ENCODE measurements at places on chromosomes 2 and 18.

DNA sequence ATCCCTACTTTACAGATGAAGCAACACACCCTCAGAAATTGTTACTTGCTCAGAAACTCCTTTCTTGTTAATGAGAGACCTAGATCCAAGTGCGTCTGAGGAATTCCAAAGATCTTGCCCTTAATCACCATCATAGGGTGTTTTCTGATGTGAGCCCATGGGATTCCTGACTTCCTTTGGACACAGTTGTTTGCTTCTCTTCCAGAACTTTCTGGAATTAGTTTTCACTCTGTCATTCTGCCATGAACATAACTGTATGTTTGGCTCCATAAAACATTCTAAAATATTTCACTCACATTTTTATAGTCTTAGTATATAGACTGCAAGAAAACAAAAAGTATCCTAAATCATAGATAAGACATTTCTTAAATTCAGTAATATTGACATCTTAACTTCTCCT lies 593.9 kb upstream of the SOX11 start:
- no peak for DNase-seq

DNA sequence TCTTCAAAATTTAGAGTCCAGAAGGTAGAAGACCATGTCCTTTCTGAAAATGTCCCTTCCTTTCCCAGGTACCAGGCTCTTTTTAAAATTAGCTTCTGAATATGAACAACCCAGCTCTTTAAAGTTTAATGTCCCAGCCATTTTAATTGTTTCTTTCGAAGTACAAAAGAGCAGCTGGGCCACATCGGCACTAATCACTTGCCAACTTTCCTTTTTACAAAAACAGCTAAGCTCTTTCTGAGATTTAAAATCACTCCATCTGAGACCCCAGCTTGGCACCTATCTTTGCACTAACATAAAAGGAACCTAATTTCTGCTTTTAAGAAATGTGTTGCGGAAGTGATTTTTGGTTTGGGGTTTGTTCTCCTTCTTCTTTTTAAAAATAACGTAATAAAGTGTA lies 2.6 kb downstream of the BOD1L2 start:
- no peak for DNase-seq

- no peak for DNase-seq
These were observed 143.1 kb downstream of the INHBB start for GRCh38 chr2:120489023-120489422.

GRCh38 chr2:234747833-234748559 lies 203.8 kb upstream of the SH3BP4 start:
- no peak for DNase-seq

GRCh38 chr2:187500585-187501359 lies 52.7 kb upstream of the CALCRL start:
- no peak for DNase-seq

- no peak for DNase-seq
These were observed 23.2 kb upstream of the B3GNT7 start for GRCh38 chr2:231372326-231372725.

DNA sequence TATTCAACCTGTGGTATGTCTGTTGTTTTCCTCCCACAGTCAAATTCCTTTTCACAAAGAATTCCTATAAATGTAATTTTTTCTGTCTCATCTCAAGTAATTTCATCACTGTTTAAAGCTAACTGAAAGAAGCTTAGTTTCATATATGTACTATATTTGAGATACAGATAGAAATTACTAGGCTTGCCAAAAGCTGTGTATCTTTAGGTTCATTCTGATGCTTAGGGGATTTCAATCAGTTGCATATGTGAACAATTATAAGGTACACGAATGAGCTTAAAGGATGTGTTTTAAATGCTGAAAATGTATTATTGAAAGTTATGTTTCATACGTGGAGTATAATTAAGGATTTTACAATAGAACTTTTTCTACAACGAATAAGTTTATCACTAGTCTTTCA lies 59.2 kb upstream of the DSG1 start:
- no peak for DNase-seq

- no peak for DNase-seq
These were observed 21.5 kb downstream of the SH2D6 start for GRCh38 chr2:85439986-85440385.

GRCh38 chr2:176814274-176814673 lies 398.3 kb upstream of the HNRNPA3 start:
- DNase-seq, result no peak

- no peak for DNase-seq
These were observed 73.4 kb downstream of the ZBTB7C start for GRCh38 chr18:48335829-48336228.

- no peak for DNase-seq
These were observed 42.8 kb downstream of the KLHL14 start for GRCh38 chr18:32730068-32730467.

GRCh38 chr2:168515502-168515901 lies 59.4 kb downstream of the CERS6 start:
- no peak for DNase-seq

GRCh38 chr18:30766053-30766452 lies 276.5 kb downstream of the DSC3 start:
- no peak for DNase-seq

GRCh38 chr18:57915865-57916582 lies 112.9 kb upstream of the ATP8B1 start:
- no peak for DNase-seq

- DNase-seq, result no peak
These were observed 60.0 kb upstream of the ITSN2 start for GRCh38 chr2:24420373-24420772.

DNA sequence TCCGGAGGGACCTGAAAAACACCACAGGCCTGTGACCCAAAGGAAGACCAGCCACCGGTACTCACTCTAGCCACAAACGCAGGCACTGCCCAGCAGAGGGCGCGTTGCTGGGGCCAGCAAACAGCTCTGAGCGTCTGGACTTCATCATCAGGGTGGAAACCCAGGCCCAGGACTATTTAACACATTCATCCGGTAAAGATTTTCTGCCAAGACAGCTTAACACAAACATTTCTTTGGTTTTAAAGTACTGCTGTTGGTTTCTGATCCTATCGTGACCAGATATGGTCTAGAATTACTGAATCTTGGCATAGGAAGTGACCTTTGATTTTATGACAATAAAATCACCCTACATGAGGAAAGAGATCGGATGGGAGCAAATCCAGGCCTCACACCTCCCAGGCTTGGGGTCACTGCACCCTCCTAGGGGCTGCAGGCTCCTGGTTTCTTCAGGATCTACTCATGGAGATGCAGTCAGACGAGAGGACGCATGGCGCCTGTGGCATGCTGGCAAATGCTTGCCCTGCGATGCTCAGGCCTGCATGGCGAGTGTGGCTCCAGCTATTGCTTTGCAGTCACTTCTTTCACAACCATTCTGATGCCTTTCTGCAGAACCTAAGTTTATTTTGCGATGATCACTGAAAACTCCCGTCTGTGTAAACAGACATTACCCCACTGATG lies 130.4 kb downstream of the COL4A4 start:
- DNase-seq, result no peak

- DNase-seq, result no peak
These were observed 4.3 kb upstream of the RAB6C start for GRCh38 chr2:129975016-129975774.

- DNase-seq, result no peak
These were observed 12.6 kb downstream of the TEX51 start for GRCh38 chr2:126911111-126911796.

GRCh38 chr2:54903736-54904554 lies 146.3 kb downstream of the RTN4 start:
- DNase-seq, result peak; percentile 32
